ENCODE measurements at places on chromosomes 12 and 14.

GRCh38 chr14:89651805-89652204, 234.8 kb upstream of the FOXN3 start:
- no peak for DNase-seq

DNA sequence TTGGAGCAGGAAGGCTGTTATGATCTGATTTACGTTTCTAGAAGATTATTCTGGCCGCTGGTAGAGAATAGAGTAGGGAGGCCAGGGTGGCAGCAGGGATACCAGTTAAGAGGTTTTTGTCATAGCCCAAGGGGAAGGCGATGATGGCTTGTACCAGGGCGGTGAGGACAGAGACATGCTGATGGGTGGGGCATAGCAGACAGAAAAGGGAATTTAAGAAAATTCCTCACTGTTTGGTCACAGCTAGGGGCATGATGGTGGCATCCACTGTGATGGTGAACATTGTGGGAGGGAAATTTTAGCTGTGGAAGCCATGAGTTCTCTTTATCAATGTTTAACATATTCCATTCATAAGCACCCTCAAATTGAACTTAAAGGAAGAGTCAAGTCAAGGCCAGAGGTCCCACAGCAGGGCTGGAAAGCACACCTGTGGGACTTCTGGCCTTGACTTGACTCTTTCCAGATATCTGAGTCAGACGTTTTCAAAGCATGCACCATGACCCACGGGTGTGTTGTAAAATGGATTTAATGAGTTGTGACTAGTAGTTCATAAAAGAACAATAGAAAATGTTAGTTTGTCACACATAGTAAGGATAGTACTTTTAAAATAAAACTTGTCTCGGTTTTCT, 134.6 kb downstream of the CHST11 start:
- no peak for DNase-seq

- DNase-seq, result no peak
Measured at GRCh38 chr12:46585854-46586621, 213.5 kb upstream of the SLC38A2 start.

GRCh38 chr12:26863515-26863914, 30.5 kb upstream of the ITPR2 start:
- no peak for DNase-seq

DNA sequence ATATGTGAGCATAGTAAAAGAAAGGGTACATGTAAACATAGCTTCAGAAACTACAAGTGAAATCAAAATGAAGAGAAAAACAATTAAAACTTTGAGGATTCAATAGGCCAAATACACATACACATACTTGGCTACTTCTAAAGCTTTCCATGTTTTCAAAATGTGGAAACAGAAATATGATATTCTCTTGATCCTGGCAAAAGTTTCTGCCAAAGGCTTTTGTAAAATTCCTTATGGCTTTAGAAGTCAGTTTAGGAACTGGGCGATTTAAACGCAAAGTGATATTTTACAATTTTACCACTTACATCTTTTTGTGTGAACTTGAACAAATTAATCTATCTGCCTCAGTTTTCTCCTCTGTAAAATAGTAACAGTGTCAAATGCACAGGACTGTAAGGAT, 756.4 kb downstream of the C12orf50 start:
- DNase-seq, result no peak

- DNase-seq, result no peak
Measured at GRCh38 chr14:55470025-55470424, 29.6 kb upstream of the TBPL2 start.
